Thymus (tissue), 14 donors: ENCODE measurements at places on chromosomes 2 and 18. TPM values are rescaled to one million over a fixed set of nuclear protein-coding genes. Genes with fewer than 3 reads are reported as not detected.

The TEX44 gene
- not detected for total RNA-seq

The CAPN14 gene
- total RNA-seq, result 0.52 TPM

The ERBB4 gene
- 0.19 TPM for total RNA-seq

The CD8B2 gene
- 22.1 TPM for total RNA-seq

The CLK1 gene
- 295 TPM for total RNA-seq

The RIT2 gene
- not detected for total RNA-seq

The TIMM21 gene
- 34.5 TPM for total RNA-seq

The IL36RN gene
- 0.09 TPM for total RNA-seq

The SPATA3 gene
- not detected for total RNA-seq

The CELF4 gene
- total RNA-seq, result 0.05 TPM

The C1GALT1C1L gene
- 0.24 TPM for total RNA-seq

The GBX2 gene
- total RNA-seq, result not detected

The CPLX4 gene
- total RNA-seq, result 0.05 TPM
